Activated effector memory CD4-positive, alpha-beta T cell treated with Interleukin-2 at 50 U/mL for 16 hours (primary cell): ENCODE measurements at places on chromosomes 3 and 15.

- DNase-seq, result no peak
Measured at GRCh38 chr3:132034097-132034485, 723 bp downstream of the CPNE4 start.

GRCh38 chr3:149001727-149002126 is 10.4 kb downstream of the GYG1 start:
- no peak for DNase-seq

- DNase-seq, result no peak
Measured at GRCh38 chr3:13132731-13133410, 59.6 kb upstream of the IQSEC1 start.

DNA sequence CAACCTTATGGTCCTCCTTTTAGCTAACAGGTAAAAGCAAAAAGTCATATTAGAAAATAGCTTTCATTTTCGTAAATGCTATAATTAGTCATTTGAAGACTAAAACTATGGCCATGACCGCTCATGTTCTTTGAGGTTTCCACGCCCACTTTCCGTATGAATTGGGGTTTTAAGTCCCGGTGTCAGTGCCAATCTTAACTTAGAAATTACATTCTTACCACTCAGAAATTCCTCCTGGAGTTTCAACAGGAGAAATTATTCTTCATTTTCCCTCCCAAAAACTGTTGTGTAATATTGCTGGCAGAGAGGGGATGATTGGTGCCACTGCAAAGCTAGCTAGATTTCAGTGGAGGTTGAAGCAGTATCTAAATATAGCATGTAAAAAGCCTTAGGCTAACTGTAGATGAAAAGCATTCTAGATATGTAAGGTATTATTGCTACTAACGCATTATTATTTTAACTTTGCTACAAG is 71.0 kb upstream of the MDFIC2 start:
- no peak for DNase-seq

GRCh38 chr3:19950316-19950715 is 3.4 kb downstream of the RAB5A start:
- DNase-seq, result no peak

GRCh38 chr15:36831904-36832287 is 252.5 kb downstream of the CDIN1 start:
- no peak for DNase-seq

DNA sequence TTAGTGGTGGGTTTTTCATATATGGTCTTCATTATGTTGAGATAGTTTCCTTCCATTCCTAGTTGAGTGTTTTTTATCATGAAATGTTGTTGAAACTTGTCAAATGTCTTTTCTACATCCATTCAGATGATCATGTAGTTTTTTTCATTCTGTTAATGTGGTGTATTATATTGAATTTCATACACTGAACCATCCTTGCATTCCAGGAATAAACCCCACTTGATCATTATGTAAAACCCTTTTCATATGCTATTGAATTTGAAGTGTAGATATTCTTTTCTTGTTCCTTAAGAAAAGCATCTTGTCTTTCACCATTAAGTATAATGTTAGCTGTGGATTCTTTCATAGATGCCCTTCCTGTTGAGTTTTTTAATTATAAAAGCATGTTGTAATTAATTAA is 42.9 kb downstream of the PIAS1 start:
- DNase-seq, result no peak

GRCh38 chr15:32974691-32975090 is 219.8 kb downstream of the FMN1 start:
- no peak for DNase-seq

GRCh38 chr3:1529676-1530075 is 436.9 kb downstream of the CNTN6 start:
- no peak for DNase-seq

DNA sequence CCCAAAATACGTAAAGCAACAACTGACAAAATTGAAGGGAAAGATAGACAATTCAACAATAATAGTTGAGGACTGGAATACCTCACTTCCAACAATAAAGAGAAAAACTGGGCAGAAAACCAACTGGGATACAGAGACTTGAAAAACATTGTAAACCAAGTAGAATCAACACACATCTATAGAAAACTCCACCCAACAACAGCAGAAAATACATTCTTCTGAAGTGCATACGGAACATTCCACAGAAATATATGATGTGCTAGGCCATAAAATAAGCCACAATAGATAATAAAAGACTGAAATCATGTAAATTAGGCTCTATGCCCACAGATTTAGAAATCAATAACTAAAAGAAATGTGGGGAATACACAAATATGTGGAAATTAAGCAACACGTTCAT is 98.4 kb upstream of the THBS1 start:
- DNase-seq, result no peak

DNA sequence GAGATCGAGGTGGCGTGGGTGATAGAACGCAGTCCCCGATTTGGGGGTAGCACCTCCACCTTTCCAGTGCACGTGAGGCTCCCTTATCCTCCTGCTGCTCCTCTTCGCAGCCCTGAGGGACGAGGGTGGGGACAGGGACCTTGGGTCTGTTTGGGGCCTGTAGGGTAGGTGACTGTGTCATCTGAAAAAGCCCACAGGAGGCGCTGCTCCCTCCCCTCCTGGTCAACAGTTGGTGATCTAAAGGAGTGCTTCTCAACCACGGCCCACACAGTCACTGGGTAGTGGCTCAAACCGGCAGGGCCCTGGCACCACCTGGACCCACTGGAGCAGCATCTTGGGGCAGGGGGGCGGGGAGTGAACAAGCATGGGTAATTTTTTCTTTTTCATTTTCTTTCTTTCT is 7.1 kb downstream of the LRRK1 start:
- DNase-seq, result no peak

DNA sequence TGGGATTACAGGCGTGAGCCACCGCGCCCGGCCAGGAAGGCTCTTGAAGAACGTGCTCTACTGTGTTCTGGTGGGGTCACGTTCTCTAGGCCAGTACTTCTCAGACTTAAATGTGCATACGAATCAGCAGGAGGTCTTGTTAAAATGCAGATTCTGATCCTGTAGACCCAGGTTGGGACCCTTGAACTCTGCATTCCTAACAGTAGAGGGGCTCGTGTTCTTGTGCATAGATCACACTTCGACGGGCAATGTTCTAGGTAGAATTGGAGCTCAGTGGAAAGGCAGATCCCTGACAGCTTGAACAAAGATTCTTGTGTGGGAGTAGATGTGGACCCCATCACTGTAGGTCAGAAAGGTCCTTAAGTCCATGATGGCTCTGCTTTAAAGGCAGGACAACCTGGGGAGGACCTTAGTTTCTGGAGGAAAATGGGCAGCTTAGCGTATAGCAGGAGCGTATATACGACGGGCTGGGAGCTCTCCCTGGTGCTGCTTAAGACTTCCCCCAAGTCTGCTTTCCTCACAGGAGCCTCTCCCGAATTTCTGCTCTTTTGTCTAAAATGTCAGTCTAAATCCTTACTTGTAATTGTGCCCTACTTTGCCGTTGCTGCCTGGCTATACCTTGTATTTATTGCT is 16.9 kb upstream of the FAM81A start:
- DNase-seq, result no peak

- DNase-seq, result no peak
Measured at GRCh38 chr15:70308011-70308734, 210.5 kb upstream of the TLE3 start.

GRCh38 chr3:106746286-106746685 is 631.0 kb upstream of the CCDC54 start:
- no peak for DNase-seq

- no peak for DNase-seq
Measured at GRCh38 chr3:168336276-168336675, 240.6 kb upstream of the GOLIM4 start.

DNA sequence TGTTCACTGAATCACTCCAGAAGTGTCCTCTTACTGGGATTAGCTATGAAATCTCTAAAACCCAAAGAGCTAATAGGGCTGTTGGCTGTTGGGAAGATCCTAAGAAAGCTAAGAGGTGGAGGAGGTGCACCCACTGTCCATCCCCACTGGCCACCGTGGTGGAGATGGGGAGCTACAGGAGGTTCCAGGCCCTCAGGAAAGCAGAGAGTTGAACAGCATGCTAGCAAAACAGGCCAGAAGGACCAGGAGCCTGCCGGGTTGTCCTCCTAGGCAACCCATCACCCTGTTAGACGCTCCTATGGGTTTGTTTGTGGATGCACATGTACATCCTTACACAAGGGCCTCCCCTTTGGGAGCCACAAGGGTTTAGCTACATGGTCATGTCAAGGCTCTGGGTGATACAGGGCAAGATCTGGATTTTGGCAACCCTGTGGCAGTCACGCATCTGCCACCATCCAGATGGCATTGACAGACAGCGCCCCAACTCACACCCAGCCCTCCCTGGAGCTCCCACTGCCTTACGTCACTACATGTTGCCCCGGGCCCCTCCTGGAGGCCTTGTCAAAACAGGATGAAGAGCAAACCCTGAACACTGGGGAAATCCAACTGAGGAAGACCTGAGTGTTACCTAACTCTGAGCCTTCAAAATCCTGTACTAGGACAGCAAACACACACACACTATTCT is 208.1 kb downstream of the SLCO3A1 start:
- DNase-seq, result no peak

- no peak for DNase-seq
Measured at GRCh38 chr15:85993116-85993515, 86.6 kb upstream of the AGBL1 start.

DNA sequence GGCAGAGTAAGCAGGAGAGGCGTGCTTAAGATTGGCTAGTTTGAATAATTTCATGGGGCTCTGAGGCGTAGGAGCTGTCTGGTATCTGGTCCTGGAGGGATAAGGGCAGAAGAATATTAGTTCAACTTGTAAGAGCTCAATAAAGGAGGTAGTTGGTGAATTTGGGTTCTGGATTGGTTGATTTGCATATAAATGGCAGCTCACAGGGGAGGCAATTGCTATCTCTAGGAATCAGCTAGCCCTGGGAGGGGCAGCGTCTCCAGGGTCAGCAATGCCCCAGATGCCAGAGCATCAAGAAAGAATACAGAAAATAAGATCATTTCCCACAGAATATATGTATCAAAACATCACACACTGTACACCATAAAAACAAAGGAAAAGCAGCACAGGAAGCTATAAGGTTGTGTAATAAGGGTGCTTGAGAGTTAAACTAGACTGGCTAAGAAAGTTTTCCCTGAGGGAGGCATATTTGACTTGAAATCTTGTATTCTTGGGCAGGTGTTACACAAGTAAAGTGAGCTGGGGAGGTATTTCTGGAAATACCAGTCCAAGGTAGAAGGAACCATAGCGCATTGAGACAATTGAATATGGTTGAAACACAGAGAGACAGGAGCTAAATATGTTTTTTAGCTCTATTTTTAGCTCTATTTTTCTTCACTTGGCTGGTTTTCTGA is 6.1 kb downstream of the MOBP start:
- DNase-seq, result no peak

DNA sequence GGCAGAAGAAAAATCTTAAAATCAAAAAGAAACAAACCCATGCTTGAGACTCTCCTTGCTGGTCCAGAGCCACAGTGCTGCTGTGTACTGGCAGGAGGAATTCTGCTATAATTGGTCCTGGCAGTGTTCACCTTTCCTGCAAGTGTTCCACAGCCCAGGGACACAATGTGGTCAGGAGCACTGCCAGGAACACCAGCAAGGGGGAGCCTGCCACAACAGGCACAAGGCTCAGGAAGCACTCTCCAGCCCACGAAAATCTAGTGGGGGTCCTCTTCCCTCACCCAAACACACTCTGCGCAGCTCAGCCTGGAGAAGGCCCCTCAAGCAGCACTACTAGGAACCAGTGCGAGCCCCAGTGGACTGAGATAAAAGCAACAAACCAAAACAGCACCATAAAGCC is 92.9 kb downstream of the UBE3A start:
- DNase-seq, result no peak

GRCh38 chr3:151866711-151867410 is 6.6 kb upstream of the SUCNR1 start:
- no peak for DNase-seq

DNA sequence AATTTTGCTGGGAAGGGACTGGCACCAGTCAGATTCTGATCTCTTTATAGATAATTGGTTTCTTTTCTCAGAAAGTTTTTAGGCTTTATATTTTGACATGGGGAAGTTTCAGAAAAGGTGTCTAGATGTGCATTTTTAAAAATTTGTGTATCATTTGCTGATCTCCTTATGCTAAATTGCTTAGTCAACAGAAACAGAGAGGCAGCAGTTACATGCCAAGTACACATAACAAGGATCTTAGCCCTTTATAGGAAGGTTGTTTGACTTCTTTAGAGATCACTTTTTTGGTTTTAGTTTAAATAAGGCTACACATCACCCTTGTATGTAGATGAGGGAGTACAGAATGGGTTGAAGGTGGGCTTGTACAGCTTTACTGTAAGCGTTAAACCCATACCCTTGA is 53.5 kb downstream of the RAP2B start:
- no peak for DNase-seq
